Activated naive CD8-positive, alpha-beta T cell treated with anti-CD3 and anti-CD28 coated beads, Interleukin-2, amount 50 U/mL, for 24 hours (primary cell): ENCODE measurements at places on chromosomes 12 and 14.

- H3K27ac ChIP-seq, result no peak overlapping the region
- H3K36me3 ChIP-seq, result peaks cover 5% of the 10 kb centered on the region
- H3K4me1 ChIP-seq, result peaks cover 12% of the 10 kb centered on the region
These were observed 14.1 kb upstream of the SERPINA6 start for GRCh38 chr14:94337274-94337673.

DNA sequence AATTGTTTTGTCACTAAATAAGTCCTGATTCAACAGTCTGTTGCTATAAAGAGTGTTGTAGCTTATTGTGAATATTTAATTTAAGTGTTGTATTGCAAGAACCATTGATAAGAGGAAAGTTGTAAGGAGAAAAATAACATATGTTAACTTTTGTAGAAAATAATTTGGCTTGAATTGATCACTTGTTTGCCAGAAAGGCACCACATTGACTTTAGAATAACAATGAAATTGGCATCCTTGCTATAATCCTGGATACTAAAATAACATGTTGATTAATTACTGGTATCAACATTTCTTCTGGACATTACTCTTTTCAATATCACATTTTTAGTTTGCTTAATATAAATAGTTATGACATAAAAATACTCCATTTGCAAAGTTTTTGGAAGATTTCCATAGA is 159.0 kb downstream of the MGAT4C start:
- H3K27ac ChIP-seq, result no peak overlapping the region
- H3K4me1 ChIP-seq, result no peaks in the 10 kb centered on the region
- H3K27me3 ChIP-seq, result no peaks in the 10 kb centered on the region

- H3K4me1 ChIP-seq, result peaks cover 35% of the 10 kb centered on the region
- DNase-seq, result peak; percentile 36
- peak overlapping the region; percentile 97 for H3K4me3 ChIP-seq
- H3K27ac ChIP-seq, result peak overlapping the region; percentile 97
These were observed 491 bp downstream of the WDR20 start for GRCh38 chr14:102140027-102140749.

DNA sequence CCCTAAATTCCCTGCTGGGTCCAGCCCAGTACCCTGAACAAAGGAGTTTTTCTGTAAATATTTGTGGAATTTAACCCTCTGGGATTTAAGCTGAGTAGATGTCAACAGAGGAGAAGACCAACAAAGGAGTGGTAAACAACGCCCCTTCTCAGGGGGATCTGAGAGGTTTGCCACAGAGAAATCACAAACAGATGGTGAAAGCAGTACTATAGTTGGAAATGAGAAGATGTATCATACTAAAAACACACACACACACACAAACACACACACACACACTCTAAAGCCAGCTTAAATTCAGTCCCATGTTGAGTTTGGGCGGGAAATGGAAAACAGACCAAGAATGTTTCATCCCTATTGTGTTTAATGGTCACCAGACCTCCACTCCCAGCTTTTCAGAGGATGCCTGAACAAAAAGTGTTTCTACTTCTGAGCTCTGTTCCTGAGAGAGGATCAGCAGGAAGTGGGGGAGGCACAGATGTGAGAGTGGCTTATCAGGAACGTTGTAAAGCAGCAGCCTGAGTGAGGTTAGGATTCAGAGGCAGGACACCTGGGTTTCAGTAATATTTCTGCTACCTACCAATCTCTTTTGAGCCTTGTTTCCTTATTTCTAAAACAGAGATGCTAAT is 3.2 kb downstream of the BIN2 start:
- peaks cover 34% of the 10 kb centered on the region for H3K36me3 ChIP-seq
- peak overlapping the region; percentile 94 for H3K4me3 ChIP-seq
- DNase-seq, result no peak
- H3K27me3 ChIP-seq, result no peaks in the 10 kb centered on the region
- peak overlapping the region; percentile 98 for H3K27ac ChIP-seq

GRCh38 chr12:104340925-104341611 is 37.5 kb downstream of the EID3 start:
- DNase-seq, result no peak
- H3K4me3 ChIP-seq, result no peak overlapping the region
- H3K4me1 ChIP-seq, result peaks cover 2% of the 10 kb centered on the region
- H3K27ac ChIP-seq, result no peak overlapping the region
- peaks cover 58% of the 10 kb centered on the region for H3K36me3 ChIP-seq

GRCh38 chr12:32360956-32361355 is 38.4 kb upstream of the FGD4 start:
- no peaks in the 10 kb centered on the region for H3K27me3 ChIP-seq
- no peaks in the 10 kb centered on the region for H3K4me1 ChIP-seq
- no peak overlapping the region for H3K27ac ChIP-seq
- H3K36me3 ChIP-seq, result peaks cover 1% of the 10 kb centered on the region
- DNase-seq, result no peak
- H3K4me3 ChIP-seq, result no peak overlapping the region

- H3K4me1 ChIP-seq, result no peaks in the 10 kb centered on the region
- DNase-seq, result peak; percentile 20
- H3K27me3 ChIP-seq, result no peaks in the 10 kb centered on the region
These were observed 340.1 kb downstream of the GLT1D1 start for GRCh38 chr12:129193263-129193871.

- peaks cover 2% of the 10 kb centered on the region for H3K4me1 ChIP-seq
- no peaks in the 10 kb centered on the region for H3K36me3 ChIP-seq
- H3K4me3 ChIP-seq, result no peak overlapping the region
- no peak overlapping the region for H3K27ac ChIP-seq
- DNase-seq, result no peak
These were observed 78.9 kb downstream of the SNAPC1 start for GRCh38 chr14:61841145-61841544.

GRCh38 chr12:106107566-106107965 is 31.2 kb downstream of the NUAK1 start:
- no peak overlapping the region for H3K4me3 ChIP-seq
- no peak overlapping the region for H3K27ac ChIP-seq
- H3K36me3 ChIP-seq, result no peaks in the 10 kb centered on the region
- H3K27me3 ChIP-seq, result peaks cover 31% of the 10 kb centered on the region

GRCh38 chr14:93186956-93187355 is 1.8 kb downstream of the LYSET start:
- H3K27ac ChIP-seq, result peak overlapping the region; percentile 65
- H3K27me3 ChIP-seq, result no peaks in the 10 kb centered on the region
- no peak for DNase-seq
- peaks cover 28% of the 10 kb centered on the region for H3K36me3 ChIP-seq

DNA sequence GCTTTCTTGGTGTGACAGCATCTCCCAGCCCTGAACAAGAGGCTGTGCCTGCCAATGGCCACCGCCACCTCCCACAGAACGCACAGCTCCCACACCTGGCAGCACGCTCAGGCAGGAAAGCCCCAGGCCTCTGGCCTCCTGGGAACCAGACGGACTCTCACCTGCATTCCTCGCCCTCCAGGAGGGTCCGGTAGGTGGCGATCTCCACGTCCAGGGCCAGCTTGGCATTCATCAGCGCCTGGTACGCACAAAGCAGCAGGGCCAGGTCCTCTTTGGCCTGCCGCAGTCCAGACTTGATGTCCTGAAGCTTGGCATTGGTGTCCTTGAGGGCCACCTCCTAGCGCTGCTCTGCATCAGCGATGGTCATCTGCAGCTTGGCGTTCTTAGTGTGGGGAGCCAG is 12.1 kb upstream of the KRT77 start:
- no peaks in the 10 kb centered on the region for H3K36me3 ChIP-seq
- no peak overlapping the region for H3K27ac ChIP-seq
- peaks cover 28% of the 10 kb centered on the region for H3K27me3 ChIP-seq

GRCh38 chr14:64675312-64675711 is 28.9 kb upstream of the PLEKHG3 start:
- DNase-seq, result no peak
- H3K27me3 ChIP-seq, result peaks cover 6% of the 10 kb centered on the region
- H3K36me3 ChIP-seq, result no peaks in the 10 kb centered on the region
- peaks cover 16% of the 10 kb centered on the region for H3K4me1 ChIP-seq
- H3K27ac ChIP-seq, result no peak overlapping the region
- no peak overlapping the region for H3K4me3 ChIP-seq
